NCI-H2171 treated with DMSO at 0.1 percent for 48 hours (cell line): ENCODE measurements at places on chromosomes 7 and 10.
A peak's percentile ranks its signal among the peaks of the same experiment; 100 is the strongest.

GRCh38 chr10:122054048-122055025 lies 65.4 kb downstream of the TACC2 start:
- no peak for DNase-seq

GRCh38 chr10:1552406-1552805 lies 184.9 kb downstream of the ADARB2 start:
- no peak for DNase-seq

DNA sequence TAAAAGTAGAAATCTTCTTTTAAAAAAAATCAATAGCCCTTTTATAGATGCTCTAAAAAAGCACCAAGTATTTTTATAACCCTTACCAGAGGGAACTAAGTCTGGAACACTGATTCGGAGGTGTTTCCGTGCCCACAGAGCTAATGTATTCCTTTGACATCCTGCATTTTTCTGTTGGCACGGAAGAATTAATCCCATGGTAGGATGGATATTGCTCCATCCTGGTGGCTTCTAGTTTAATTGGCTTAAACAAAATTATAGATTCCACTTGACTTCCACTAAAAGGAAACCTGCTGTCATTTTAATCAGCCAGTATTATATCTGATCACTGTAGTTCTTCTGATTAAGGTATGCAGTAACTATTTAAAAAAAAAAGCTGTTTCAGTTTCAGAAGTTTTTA lies 164.0 kb upstream of the NPS start:
- DNase-seq = no peak

DNA sequence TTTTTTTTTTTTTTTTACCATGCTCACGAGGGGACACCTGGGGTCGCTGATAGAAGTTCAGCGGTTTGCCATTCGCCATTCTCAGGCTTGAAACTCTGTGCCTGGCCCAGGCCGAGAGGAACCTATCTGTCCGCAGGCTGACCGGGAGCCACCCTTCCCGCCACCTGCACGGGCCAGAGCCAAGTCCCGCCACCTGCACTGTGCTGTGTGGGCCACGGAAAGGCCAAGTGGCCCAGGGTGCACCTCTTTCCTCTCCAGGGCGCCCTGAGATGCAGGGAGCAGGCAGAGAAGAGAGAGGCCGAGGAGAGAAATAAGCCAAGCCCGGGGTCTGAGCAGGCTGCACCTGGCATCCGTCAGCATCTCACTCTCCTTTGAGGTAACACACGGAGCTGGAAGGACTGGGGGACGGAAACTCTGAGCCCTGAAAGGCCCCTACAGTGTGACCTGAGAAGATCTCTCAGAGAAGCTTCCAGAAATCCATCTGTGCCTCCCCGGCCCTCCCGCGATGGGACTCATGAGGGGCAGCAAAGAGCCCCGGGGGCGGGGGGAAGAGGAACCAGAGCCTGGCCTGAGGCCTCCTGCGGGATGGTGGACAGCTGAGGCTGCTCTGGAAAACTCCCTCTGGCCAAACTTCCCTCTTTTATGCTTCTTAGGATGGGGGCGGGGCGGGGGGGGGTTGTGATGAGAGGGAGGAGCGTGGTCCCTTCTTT lies 46.6 kb downstream of the PRKAG2 start:
- DNase-seq = no peak

- no peak for DNase-seq
Observed at GRCh38 chr7:81740403-81740802, 29.4 kb downstream of the HGF start.

DNA sequence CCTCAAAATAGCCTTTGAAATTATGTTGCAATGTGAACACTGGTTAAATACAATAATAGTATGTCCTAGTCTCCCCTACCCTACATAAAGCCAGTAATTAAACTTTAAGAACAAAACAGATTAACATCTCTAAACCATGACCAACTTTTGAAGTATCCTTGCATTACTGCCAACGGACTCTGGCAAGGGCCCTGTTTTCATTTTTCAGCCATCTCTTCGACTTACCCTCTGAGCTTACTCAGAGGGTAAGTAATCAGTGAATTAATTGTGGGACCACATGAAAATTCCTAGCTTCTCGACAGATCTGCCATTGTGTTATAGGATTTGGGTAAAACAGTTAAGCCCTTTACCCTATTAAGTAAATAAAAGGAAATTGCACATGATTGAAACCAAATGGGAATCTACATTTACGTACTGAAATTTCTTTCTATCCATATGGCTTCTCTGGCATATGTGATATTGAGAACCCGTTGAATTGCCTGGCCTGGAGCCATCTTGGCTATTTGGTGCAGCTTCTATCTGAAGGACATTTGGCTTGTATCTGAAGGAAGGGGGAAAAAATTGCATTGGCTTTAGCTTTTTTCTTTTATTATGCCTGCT lies 39.6 kb downstream of the DYNC1I1 start:
- peak; percentile 67 for DNase-seq

- peak; percentile 93 for DNase-seq
Observed at GRCh38 chr7:2123360-2123759, 109.4 kb downstream of the MAD1L1 start.

GRCh38 chr7:33873518-33873917 lies 31.8 kb upstream of the BMPER start:
- DNase-seq = no peak
